Hippocampal formation (tissue), 2 donors: ENCODE measurements at places on chromosomes 6 and 20.

DNA sequence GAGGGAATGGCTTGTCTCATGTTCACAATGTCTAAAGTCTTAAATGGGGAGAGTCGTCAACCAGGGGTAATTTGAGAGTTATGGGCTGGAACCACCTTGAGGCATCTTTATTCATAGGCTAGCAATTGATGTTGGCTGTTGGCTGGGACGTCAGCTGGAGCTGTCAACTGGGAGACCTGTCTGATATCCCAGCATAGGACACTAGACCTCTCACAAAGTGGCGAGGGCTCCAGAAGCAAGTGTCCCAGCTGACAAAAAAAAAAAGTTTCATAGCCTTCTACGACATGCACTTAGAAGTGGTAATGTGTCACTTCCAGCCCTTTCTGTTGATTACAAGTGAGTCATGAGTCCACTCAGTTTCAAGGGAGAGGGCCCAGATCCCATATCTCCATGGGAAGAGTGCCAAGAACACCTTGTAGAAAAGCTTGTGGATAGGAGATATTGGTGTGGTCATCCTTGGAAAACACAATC lies 278.0 kb downstream of the ESR1 start:
- no peak for DNase-seq

- DNase-seq = no peak
Observed at GRCh38 chr20:45164906-45165305, 9.8 kb upstream of the PI3 start.

GRCh38 chr6:80340686-80341085 lies 234.2 kb downstream of the BCKDHB start:
- DNase-seq = no peak

DNA sequence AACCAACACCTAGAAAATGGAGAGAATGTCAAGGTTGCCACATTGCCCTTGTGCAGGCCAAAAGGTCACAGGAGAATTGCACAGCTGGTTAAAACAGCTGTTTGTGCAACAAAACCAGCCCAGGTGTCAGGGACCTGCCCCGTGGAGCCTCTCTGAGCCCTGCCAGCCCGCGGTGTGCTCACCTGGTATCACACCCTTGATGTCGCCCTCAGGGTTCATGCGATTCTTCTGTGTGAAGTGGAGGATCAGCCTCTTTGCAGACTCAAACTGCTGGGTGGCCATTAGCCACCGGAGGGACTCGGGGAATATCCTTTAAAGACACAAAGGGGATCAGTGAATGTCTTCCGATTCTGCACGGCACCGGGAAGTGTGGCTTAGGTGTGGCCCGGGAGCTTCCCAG lies 39.2 kb downstream of the PSMG4 start:
- DNase-seq = no peak

DNA sequence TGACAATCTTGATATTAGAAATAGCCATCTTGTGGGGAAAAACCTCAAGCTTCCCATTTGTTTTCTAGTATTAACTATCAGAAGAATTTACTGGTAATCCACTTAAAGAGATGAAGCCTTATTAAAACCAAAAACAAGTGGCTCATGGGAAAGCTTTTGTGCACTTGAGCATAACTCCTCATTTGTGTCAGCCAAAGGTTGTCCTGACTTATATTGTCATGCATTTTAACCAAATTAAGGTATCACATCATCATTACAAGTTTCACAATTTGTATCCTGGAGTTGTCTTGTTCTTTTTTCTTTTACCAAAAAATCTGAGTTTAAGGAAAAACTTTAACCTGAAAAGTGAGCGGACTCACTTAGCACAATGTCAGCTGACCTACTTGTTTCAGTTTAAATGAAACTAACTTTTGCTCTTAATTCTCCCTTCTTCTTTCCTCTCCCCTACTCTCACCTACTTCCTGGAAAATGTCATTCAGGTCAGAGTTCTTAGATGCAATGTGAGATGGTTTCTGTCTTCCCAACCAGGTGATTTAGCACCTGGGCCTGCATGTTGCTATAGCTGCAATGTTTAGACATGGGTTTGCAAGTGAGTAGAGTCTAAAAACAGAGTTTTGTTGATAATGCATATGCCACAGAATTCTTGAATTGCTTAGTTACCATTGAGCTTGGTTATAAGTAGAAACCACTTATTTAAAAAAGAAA lies 82.8 kb downstream of the TNFAIP3 start:
- DNase-seq = no peak

DNA sequence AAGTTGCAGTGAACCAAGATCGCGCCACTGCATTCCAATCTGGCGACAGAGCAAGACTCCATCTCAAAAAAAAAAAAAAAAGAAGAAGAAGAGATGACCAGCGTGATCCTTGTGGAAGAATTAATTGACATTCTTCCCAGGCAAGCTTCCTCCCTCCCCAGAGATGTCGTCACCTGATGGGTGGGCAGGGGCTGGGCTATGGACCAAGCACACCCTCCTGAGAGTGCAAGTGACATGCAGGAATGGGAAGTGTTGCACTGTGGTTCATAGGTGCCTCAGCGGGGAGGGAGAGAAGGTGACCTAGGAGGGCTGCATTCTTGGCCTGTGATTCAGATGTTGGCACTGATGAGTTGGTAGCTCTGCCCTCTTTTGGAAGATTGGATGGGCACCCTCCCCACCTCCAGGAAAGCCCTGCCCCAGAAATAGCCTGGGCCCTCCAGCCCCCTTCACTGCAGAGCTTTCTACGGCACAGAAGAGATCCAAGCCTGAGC lies 37.8 kb downstream of the TAF8 start:
- no peak for DNase-seq

DNA sequence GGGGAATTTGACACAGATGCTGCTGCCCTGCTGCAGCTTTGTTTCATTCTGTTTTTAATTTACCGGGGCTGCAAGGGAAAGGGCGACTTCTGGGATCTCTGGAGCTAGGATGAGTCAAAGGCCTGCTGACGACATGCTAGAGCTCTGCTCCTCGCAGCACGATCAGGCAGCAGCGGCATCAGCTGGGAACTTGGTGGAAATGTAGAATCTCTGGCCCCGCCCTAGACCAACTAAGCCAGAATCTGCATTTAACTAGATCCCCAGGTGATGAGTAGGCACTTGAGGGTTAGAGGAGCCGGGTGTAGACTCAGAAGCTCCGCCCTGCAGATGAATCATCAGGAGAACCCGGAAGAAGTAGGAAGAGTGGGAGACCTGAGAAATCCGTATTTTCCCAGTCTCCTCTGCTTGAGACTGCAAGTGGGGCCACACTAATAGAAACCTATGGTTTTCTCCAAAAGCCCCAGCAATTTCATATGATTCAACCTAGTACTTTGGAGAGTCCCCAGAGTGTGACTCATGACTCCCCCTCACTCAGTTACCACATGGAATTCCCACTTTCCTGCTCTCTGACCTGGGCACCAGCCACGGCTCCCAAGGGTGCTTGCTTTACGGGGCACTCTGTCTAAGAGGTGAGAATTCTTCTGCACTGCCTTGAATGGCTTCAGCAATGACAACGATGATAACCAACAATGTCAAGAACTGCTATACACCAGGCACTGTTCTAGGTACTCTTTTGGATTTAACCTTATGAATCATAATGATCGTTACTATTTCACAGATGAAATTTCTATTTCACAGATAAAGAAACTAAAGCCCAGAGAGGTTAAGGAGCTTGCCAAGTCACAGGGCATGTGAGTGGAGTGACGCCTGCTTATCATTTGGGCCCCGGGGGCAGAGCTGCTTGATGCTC lies 18.1 kb downstream of the TUBB2B start:
- no peak for DNase-seq

DNA sequence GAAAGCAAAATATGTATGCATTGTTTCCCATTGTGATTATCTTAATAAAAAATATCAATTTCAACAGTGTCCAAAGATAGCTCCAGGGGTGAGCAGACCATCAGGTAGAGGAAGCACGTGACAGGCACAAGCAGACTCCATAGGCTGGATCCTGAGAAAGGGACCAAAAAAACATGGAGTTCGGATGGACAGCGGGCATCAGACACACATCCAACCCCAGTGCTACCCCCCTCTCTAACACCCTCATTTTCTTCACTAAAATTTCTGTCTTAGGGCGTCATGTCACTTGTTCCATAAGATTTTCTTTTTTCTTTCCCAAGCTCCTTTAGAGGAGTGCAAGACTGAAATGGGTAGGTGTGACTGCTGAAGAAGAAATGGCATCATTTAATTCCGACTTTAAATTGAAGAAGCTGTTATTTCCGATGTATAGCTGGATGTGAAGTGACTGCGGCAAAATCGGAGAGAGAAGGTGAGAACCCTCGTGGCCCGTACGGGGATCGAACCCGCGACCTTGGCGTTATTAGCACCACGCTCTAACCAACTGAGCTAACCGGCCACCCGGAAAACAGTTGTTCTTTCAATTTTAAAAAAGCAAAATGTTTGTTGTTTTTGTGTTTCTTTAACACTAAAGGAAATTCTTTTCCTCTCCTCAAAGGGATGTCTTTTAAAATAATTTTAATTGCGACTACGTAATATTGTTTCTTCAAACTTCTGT lies 10.3 kb upstream of the PRSS16 start:
- DNase-seq = no peak

DNA sequence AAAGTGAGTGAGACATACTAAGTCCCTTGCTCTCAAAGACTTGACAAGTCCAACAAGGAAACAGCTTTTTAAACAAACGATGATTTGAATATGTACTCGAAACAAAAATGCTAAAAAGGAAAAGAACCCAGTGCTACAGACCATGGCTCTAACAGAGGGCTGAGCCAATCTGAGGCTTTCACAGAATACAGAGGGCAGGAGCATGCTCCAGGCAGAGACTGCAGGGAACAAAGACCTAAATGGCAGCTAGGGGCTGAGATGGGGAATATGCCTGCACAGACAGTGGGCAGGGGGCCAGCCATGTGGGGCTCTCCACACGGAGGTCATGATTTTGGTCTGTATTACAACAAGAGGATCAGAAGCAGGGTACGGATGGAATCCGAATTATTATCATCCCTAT lies 31.1 kb upstream of the C6orf118 start:
- DNase-seq = no peak

GRCh38 chr20:19453410-19453809 lies 241.0 kb downstream of the SLC24A3 start:
- DNase-seq = no peak

- DNase-seq = no peak
Observed at GRCh38 chr6:12935637-12936036, 219.1 kb downstream of the PHACTR1 start.

GRCh38 chr6:170132561-170132991 lies 158.3 kb downstream of the DLL1 start:
- no peak for DNase-seq

DNA sequence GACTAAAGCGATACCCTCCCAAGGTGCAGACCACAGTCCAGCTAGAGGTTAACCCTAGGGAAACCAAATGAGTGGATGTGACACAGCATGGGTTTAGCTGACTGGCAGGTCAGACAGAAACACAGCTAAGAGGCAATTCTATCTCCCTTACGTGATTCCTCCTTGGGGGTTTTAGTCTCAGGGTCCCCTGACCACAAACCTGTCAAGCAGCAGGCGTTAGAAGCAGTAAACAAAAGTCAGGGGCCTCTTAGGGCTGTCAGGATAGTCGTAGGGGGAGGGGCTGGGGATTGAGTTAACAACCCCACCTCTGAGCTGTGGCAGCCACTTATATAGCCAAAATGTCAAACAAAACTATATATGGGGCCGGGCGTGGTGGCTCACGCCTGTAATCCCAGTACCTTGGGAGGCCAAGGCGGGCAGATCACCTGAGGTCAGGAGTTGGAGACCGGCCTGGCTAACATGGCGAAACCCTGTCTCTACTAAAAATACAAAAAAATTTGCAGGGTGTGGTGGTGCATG lies 13.6 kb downstream of the KCNK5 start:
- no peak for DNase-seq

DNA sequence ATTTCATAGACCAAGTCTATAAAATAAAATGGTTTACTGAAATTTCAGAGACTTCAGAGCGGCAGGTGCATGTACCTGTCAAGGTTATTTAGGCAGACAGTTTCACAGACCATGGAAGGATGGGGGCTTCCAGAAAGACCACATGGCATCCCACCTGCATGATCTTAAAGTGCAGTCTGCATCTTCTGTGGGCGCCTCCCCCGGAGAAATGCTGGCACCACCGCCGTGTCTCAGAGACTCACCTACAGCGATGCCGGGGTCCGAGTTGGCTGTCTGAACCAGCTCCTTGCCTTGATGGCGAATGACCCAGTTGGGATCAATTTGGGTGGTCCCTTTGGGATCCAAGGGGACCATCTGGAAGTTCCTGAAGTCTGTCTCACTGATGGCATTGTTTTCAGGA lies 30.6 kb downstream of the THBS2 start:
- no peak for DNase-seq

GRCh38 chr6:157634546-157634945 lies 188.5 kb upstream of the SNX9 start:
- DNase-seq = no peak

GRCh38 chr6:150425508-150425907 lies 56.7 kb downstream of the IYD start:
- DNase-seq = no peak

DNA sequence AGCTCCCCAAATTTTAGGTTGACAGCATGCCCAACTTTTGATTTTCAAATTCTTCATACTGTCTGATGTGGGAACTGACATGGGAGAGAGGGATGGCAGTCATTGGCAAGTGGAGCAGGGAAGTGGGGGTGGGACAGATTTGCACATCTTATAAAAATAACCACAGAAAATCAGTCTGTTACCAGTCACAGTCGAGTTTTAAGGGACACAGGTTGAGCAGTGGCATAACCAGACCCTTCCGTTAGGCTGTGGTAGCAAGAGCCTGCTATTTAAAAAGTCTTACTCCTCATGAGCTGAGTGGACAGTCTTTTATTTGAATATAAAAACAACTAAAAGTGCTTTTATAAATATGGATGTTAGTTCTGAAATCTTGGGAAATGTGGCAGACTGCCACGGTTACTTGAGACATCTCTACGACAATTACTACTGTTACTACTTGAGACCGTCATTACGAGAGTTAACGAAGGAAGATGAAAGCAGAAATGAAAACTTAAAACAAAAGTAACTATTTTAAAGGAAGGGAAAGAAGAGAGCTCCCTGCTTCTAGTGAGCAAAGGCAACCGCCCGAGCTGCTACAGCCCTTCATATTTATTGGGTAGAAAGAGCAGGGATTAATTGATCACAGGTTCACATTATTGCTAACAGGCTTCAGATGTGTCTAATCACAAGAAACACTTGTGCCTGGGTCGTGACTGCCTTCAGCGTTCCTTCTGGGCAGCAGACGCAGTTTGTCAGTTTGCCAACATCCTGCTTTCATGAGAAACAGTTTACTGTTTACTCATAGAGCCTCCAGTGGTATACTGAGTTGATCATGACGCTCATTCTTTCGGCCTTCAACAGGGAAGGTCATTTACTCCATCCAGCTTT lies 71.3 kb downstream of the EFHC1 start:
- DNase-seq = no peak

DNA sequence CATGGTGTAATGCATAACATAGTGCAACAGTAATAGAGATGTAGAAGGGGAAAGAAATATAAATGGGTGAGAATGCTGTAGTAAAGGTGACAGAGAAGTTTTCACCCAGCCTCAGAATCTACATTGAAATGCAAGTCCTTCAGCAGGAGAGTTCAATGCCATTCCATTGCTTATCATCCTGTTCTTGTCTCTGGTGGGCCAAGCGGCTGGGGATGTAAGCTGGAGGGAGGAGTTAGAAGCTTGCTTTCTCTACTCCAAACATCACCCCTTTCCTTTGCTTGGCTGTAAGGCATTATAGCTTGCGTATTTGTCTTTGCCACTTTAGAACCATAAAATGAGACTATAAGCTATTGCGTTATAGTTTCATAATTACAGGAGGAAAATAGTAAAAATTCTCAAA lies 2.2 kb upstream of the FUT9 start:
- DNase-seq = no peak
